ENCODE measurements at places on chromosomes 2 and 18. TPM values are rescaled to one million over a fixed set of nuclear protein-coding genes. Genes with fewer than 3 reads are reported as not detected.

Gene SNTG2
- total RNA-seq = 5.5 TPM

- H3K36me3 ChIP-seq = peaks cover 6% of the 10 kb centered on the region
- no peaks in the 10 kb centered on the region for H3K27me3 ChIP-seq
- H3K4me1 ChIP-seq = no peaks in the 10 kb centered on the region
Observed at GRCh38 chr18:45910405-45911023, 56.6 kb downstream of the EPG5 start.

- DNase-seq = peak; percentile 74
- no peaks in the 10 kb centered on the region for H3K36me3 ChIP-seq
- H3K4me1 ChIP-seq = no peaks in the 10 kb centered on the region
- H3K4me3 ChIP-seq = no peak overlapping the region
- no peak overlapping the region for H3K27ac ChIP-seq
- H3K27me3 ChIP-seq = no peaks in the 10 kb centered on the region
Observed at GRCh38 chr2:109545828-109546713, 67.7 kb downstream of the SEPTIN10 start.

Gene POTEF
- 15.1 TPM for total RNA-seq

DNA sequence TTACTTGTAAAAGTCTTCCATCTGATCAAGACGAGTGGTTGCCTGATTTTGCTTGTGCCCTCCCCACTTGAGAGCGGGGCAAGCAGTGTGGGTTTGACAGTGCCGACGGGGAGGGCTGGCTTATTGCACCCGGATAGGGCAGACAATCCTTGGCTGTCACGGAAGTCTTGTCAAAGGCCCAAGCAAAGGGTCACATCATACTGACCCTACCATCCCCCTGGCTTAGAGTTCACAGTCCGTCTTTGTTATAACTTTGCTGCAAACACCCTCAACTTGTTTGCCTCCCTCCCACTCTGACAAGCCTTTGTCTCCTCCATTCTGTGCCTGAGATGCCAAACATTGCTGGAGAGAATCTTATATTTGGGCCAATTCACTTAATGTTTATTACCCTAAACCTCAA is 165.9 kb upstream of the MSH6 start:
- H3K27ac ChIP-seq = peak overlapping the region; percentile 82
- peak overlapping the region; percentile 22 for H3K4me3 ChIP-seq
- no peaks in the 10 kb centered on the region for H3K27me3 ChIP-seq
- H3K4me1 ChIP-seq = peaks cover 39% of the 10 kb centered on the region

GRCh38 chr2:204863336-204863735 is 318.1 kb downstream of the PARD3B start:
- DNase-seq = no peak
- H3K4me3 ChIP-seq = no peak overlapping the region
- no peaks in the 10 kb centered on the region for H3K4me1 ChIP-seq
- H3K27ac ChIP-seq = no peak overlapping the region

- no peak overlapping the region for H3K27ac ChIP-seq
- no peaks in the 10 kb centered on the region for H3K4me1 ChIP-seq
- H3K36me3 ChIP-seq = no peaks in the 10 kb centered on the region
- no peaks in the 10 kb centered on the region for H3K27me3 ChIP-seq
- peak; percentile 73 for DNase-seq
Observed at GRCh38 chr18:28961669-28962228, 784.8 kb upstream of the CDH2 start.

GRCh38 chr2:181602017-181602416 is 54.9 kb downstream of the CERKL start:
- H3K4me1 ChIP-seq = no peaks in the 10 kb centered on the region
- DNase-seq = no peak
- H3K27ac ChIP-seq = no peak overlapping the region

Gene IL37
- not detected for total RNA-seq

Gene TTC39C
- 27.6 TPM for total RNA-seq

Gene FEV
- not detected for total RNA-seq

GRCh38 chr18:76275727-76276313 is 219.2 kb downstream of the ZNF516 start:
- no peaks in the 10 kb centered on the region for H3K4me1 ChIP-seq
- DNase-seq = no peak
- no peak overlapping the region for H3K27ac ChIP-seq
- H3K36me3 ChIP-seq = no peaks in the 10 kb centered on the region
- no peak overlapping the region for H3K4me3 ChIP-seq

- no peak for DNase-seq
- peaks cover 5% of the 10 kb centered on the region for H3K4me1 ChIP-seq
- H3K36me3 ChIP-seq = no peaks in the 10 kb centered on the region
- no peak overlapping the region for H3K27ac ChIP-seq
Observed at GRCh38 chr18:45785134-45785533, 40.3 kb upstream of the SIGLEC15 start.

GRCh38 chr2:208172125-208172524 is 8.7 kb upstream of the CRYGA start:
- no peak for DNase-seq
- H3K4me1 ChIP-seq = peaks cover 9% of the 10 kb centered on the region
- no peaks in the 10 kb centered on the region for H3K27me3 ChIP-seq
- no peak overlapping the region for H3K27ac ChIP-seq
- H3K4me3 ChIP-seq = no peak overlapping the region

- DNase-seq = no peak
- H3K36me3 ChIP-seq = no peaks in the 10 kb centered on the region
- no peaks in the 10 kb centered on the region for H3K4me1 ChIP-seq
- no peaks in the 10 kb centered on the region for H3K27me3 ChIP-seq
- H3K27ac ChIP-seq = no peak overlapping the region
Observed at GRCh38 chr2:38720613-38721241, 30.4 kb downstream of the SRSF7 start.

DNA sequence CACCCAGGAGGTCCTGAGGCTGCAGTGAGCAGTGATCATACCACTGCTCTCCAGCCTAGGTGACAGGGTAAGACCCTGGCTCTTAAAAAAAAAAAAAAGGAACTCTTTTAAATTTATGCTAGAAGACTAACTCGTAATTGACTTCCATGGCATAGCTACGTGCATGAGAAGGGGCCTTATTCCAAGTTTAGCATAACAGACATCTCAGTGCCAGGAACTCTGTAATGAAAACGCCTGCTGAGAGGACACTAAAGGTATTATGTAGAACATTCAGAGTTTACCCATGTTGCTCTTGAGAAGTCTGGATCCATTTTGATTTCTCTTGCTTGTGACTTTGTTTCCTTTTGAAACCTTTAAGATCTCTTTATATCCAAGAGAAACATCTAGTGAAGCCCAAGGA is 276.0 kb downstream of the ZNF407 start:
- no peak overlapping the region for H3K27ac ChIP-seq
- no peak for DNase-seq
- H3K4me3 ChIP-seq = no peak overlapping the region
- H3K4me1 ChIP-seq = peaks cover 29% of the 10 kb centered on the region

All from neural progenitor cell (in vitro differentiated cells).